ENCODE measurements at places on chromosomes 13 and 19.

DNA sequence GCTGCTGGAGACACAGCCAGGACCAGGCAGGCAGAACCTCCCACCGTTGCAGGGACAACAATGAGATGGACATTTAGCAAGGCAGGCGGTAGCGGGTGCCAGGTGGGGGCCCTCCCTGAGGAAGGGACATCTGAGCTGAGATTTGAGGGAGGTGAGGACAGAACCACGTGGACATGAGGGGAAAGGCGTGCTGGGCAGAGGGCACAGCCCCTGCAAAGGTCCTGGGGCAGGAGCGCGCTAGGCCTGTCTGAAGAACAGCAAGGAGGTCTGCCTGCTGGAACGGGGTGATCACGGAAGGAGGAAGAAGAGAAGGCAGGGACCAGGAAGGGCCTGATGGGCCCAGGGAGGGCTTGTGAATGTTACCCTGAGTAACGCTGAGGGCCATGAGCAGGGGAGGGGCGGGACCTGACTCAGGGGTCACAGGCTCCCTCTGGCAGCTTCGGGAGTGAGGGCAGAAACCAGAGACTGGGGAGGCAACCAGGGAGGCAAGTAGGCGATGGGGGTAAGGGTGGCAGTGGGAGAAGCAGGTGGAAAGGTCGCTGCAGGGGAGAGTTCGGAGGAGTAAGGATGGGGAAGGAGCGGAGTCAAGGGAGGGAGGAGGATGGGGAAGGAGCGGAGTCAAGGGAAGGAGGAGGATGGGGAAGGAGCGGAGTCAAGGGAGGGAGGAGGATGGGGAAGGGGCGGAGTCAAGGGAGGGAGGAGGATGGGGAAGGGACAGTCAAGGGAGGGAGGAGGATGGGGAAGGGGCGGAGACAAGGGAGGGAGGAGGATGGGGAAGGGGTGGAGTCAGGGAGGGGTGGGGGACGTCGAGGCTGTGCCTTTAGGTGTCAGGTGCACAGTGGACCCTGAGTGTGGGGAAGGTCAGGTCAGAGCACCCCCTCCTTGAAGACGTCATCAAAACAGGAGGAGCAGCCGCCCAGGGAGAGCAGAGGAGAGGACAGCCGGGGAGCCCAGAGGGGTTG lies 15.7 kb upstream of the B3GNT3 start:
- peak; percentile 65 for DNase-seq

GRCh38 chr19:49949742-49950589 lies 11.0 kb downstream of the SIGLEC11 start:
- DNase-seq: no peak

DNA sequence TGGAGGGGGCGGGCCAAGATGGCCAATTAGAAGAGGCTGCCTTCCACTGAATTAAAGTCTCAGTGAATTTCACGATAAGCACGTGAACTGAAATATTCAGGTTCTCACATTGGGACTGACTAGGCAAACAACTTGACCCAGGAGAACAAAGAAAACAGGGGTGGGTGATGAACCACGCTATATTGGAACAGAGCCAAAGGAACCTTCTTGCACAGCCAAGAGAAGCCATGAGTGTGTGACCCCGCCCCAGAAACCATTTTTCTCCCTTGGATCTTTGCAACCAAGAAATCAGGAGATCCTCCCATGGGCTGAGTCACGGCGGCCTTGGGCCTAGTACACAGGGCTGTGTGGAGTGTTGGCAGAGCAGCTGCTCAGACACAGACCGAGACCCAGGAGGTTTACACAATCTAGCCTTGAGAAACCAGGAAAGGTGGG lies 36.8 kb downstream of the ERICH4 start:
- no peak for DNase-seq

- DNase-seq: peak; percentile 73
Observed at GRCh38 chr13:27012482-27013197, 159.0 kb downstream of the USP12 start.

DNA sequence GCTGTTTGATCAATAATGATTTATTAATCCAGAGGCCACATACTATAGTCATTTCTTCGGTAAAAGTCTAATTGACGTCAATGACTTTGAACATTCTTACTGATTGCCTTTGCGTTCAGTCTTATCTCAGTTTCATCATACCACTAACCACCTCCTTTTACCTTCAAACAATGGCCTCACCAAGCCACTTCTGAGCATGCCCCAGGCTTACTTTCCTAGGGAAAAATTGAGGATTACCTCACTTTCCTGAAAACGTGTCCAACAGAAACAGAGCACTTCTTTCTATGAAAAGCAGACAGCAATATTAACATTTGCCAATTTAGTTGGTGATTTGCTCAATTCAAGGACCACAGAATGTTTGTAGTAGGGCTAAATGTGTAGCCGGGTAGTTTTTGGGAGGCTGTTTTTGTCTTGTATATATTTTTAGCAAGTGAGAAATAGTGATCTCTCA lies 157.6 kb downstream of the KLF5 start:
- no peak for DNase-seq

DNA sequence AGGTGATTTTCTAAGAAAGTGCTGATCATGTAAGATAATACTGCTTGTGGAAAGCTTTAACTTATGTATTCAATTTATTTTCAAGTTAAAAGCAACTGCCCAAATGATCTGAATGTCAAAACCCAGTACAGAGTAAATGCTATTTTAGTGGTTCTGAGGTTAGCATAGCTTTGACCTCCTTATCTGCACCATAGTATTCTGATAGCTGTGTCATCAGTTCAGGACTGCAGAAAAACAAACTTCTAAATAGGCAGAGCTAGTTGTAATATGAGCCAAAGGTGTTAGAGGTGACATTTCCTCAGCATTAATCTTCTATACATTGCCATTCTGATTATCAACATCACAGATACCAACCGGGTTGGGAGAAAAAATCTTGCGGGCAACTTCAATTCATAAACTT lies 758.7 kb downstream of the SLITRK5 start:
- no peak for DNase-seq

All from AG08396 (cell line).